ENCODE measurements at places on chromosomes 6 and 20. TPM values are rescaled to one million over a fixed set of nuclear protein-coding genes. Genes with fewer than 3 reads are reported as not detected.

OPRL1 gene
- 1.4 TPM for polyA plus RNA-seq

CCN2 gene
- 49.3 TPM for polyA plus RNA-seq

MOG gene
- not detected for polyA plus RNA-seq

ADGRB3 gene
- polyA plus RNA-seq, result 0.60 TPM

SNAP25 gene
- polyA plus RNA-seq, result 6.2 TPM

STX11 gene
- polyA plus RNA-seq, result 2.6 TPM

NOP56 gene
- 135 TPM for polyA plus RNA-seq

C6orf15 gene
- polyA plus RNA-seq, result not detected

PRICKLE4 gene
- polyA plus RNA-seq, result 2.8 TPM

LRFN2 gene
- 0.11 TPM for polyA plus RNA-seq

SIRPB2 gene
- polyA plus RNA-seq, result 1.9 TPM

SLC17A4 gene
- not detected for polyA plus RNA-seq

RHAG gene
- polyA plus RNA-seq, result 0.42 TPM

ZNF831 gene
- polyA plus RNA-seq, result 0.16 TPM

POU3F2 gene
- 0.17 TPM for polyA plus RNA-seq

COL10A1 gene
- 0.67 TPM for polyA plus RNA-seq

SCRT2 gene
- polyA plus RNA-seq, result not detected

VSX1 gene
- polyA plus RNA-seq, result not detected

ULBP2 gene
- polyA plus RNA-seq, result 0.28 TPM

OXT gene
- 0.59 TPM for polyA plus RNA-seq

IL17F gene
- not detected for polyA plus RNA-seq

SLC22A16 gene
- polyA plus RNA-seq, result 0.59 TPM

GRM1 gene
- polyA plus RNA-seq, result 0.08 TPM

CAPN11 gene
- 0.18 TPM for polyA plus RNA-seq

PNPLA1 gene
- polyA plus RNA-seq, result 1.7 TPM

OR2J1 gene
- not detected for polyA plus RNA-seq

MCM8 gene
- 9.2 TPM for polyA plus RNA-seq
